GM23248 (cell line): ENCODE measurements at places on chromosomes 5 and 9.
A peak's percentile ranks its signal among the peaks of the same experiment; 100 is the strongest.

- DNase-seq = no peak
Measured at GRCh38 chr9:13295556-13295955, 16.1 kb upstream of the MPDZ start.

DNA sequence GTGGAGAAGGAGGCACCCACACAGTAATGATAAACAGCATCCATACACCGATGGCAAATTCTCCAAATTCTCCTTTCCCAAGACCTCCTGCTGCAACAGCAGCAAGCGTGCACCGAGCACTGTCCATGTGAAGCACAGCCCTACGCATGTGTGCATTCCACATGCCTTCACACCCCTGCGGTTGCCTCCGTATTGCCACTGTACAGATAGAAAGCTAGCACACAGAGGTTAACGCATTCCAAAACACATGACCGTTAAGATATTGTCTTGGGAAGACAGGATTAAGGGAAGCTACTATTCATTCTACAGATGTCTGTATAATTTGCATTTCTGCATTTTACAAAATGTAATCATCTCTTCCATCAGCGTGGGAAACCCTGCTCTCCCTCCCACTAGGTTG lies 6.6 kb downstream of the FLT4 start:
- DNase-seq = no peak

DNA sequence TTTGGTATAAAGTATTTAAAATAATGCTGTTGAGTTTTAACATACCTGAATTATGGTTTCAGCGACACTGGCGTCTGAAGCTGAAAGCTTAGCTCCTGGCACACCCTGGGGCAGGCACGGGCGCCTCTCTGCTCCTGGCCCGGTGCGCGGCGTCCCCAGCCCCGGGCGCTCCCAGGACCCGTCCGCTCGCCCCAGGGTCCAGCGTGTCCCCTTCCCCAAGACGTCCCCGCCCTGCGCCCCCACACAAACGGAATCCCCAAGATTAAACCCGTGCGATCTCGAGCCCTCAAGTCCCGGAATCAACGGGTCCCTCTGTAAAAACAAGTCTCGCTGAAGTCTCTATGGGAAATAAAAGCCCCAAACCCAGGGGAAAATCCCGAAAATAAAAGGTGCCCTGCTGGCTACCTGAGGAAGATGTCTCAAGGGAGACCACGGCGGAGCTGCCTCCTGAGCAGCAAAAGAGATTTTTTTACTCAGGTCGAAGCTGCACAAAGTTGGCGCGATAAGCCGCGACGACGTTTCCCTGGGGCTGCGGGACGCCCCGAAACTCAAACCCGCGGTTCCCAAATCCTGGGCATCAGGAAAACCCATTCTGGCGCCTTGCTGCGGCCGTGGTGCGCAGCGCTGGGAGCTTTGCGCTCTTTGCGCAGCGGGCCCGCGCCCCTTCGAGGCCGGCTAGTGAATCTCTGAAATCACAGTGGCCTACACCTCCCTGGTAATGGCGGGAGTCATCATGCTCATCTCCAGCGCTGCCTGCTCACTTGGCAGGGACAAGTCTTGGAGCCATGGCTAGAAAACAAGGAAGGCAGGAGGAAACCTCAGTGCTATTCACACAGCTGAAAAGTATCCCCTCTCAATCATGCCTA lies 6.3 kb upstream of the IFNA8 start:
- DNase-seq = peak; percentile 58

GRCh38 chr9:90801973-90802322 lies 329 bp downstream of the SYK start:
- no peak for DNase-seq

DNA sequence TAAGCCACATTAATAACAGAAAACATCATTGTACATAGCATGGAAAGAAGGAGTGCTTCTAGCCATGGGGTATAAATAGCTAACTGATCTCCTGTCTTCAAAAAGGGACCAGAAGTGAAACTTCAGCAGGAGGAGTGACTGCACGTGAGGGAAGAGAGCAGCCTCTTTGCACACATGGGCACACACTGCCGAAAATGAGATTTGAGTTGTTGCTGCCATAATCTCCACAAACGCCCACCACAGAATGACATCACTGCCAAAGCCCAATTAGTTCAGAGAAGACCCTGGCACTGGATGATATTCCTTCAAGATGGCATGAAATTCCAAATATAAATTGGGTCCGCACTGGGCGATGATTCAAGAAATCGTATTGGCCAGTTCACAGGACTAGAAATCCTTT lies 238.9 kb upstream of the NR4A3 start:
- DNase-seq = no peak

DNA sequence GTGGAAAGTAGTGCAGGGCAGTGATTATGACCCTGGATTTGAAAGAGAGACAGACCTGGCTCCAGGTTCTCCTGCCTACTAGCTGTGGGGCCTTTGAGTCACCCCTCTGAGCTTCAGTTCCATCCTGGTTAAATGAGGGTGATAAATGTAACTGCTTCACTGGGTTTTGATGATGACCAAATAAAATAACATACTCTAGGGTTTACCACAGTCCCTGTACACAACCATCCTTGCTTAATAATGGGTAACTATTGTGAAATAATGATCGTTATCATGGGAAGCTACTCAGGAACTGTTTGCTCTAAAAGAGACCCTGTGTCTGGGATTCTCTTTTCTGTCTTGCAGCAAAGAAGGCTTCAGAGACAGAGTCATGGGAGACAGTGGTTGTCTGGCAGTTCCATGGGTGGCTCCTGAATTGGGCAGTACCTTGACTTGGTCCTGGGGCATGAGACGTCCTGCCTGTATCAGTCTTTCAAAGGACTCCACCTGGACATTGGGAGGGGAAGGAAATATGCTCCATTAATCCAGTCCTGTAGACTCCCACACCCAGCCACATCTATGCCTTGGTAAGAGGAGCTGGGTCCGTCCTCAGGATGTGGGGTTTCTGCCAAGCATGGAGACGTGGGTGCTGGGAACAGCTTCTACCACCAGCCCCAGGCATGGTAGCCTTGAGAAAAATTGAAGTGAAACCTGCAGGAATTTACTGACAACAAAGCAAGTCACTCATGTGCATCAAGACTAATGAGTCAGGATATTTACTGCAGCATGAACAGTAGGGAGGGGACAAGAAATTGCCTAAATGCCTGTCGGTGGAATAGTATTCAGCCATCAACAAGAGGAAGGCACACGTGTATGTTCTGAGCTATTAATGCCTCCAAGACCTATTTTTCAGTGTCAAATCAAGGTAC lies 23.4 kb downstream of the AKNA start:
- peak; percentile 89 for DNase-seq

DNA sequence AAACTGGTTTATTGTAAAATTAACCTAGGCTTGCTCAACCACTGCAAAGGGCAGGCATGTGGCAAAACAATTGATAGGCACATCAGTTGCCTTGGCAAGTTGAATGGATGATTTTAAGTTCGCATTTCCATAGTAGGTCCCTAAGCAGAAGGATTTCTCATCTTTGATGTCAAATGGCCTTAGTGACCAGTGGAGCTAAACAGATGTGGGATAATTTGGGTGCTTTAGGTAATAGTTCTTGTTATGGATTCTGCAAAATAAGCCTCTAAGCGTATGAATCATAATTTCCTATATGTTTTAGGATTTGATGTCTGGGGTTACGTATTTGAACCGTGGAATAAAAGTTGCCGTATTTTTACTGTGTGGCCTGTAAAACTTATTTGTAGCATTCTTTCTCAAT lies 182.4 kb downstream of the CD180 start:
- no peak for DNase-seq
